ENCODE measurements at places on chromosomes 2 and 18. TPM values are rescaled to one million over a fixed set of nuclear protein-coding genes. Genes with fewer than 3 reads are reported as not detected.

KCNE4 gene
- total RNA-seq, result not detected

ACOXL gene
- not detected for total RNA-seq

ASAP2 gene
- 20.4 TPM for total RNA-seq

ZAP70 gene
- total RNA-seq, result not detected

KCTD1 gene
- 17.8 TPM for total RNA-seq

RTP5 gene
- total RNA-seq, result not detected

ABCB11 gene
- total RNA-seq, result not detected

PID1 gene
- total RNA-seq, result 6.9 TPM

ZEB2 gene
- total RNA-seq, result 35.0 TPM

MYL12A gene
- total RNA-seq, result 1,578 TPM

GAREM1 gene
- total RNA-seq, result not detected

UGT1A5 gene
- not detected for total RNA-seq

TM4SF20 gene
- not detected for total RNA-seq

MALL gene
- total RNA-seq, result 184 TPM

LRRTM4 gene
- total RNA-seq, result 0.36 TPM

HOXD4 gene
- total RNA-seq, result 3.9 TPM

LAMA3 gene
- 2.7 TPM for total RNA-seq

HOXD1 gene
- 0.34 TPM for total RNA-seq

ERMN gene
- total RNA-seq, result not detected

FNDC4 gene
- total RNA-seq, result 13.4 TPM

ALLC gene
- total RNA-seq, result not detected

CXCR1 gene
- total RNA-seq, result not detected

UCN gene
- 4.1 TPM for total RNA-seq

FSHR gene
- total RNA-seq, result not detected

NEU2 gene
- not detected for total RNA-seq

PRSS56 gene
- total RNA-seq, result not detected

GPR155 gene
- 2.4 TPM for total RNA-seq

LHCGR gene
- not detected for total RNA-seq

MYO5B gene
- 29.5 TPM for total RNA-seq

COQ10B gene
- 57.6 TPM for total RNA-seq

ME2 gene
- total RNA-seq, result 62.4 TPM

ABCG5 gene
- total RNA-seq, result not detected

DUSP28 gene
- total RNA-seq, result 12.6 TPM

POTEJ gene
- total RNA-seq, result not detected

RAB17 gene
- total RNA-seq, result 4.1 TPM

ANKAR gene
- total RNA-seq, result 14.5 TPM

RAB27B gene
- total RNA-seq, result 9.9 TPM

CD8A gene
- total RNA-seq, result not detected

PARD6G gene
- 8.8 TPM for total RNA-seq

DTNA gene
- 20.9 TPM for total RNA-seq

FBLN7 gene
- 2.9 TPM for total RNA-seq

All from A172 (cell line).